NCI-H1436 treated with DMSO at 0.1 percent for 48 hours (cell line): ENCODE measurements at places on chromosomes 11 and 22.
A peak's percentile ranks its signal among the peaks of the same experiment; 100 is the strongest.

DNA sequence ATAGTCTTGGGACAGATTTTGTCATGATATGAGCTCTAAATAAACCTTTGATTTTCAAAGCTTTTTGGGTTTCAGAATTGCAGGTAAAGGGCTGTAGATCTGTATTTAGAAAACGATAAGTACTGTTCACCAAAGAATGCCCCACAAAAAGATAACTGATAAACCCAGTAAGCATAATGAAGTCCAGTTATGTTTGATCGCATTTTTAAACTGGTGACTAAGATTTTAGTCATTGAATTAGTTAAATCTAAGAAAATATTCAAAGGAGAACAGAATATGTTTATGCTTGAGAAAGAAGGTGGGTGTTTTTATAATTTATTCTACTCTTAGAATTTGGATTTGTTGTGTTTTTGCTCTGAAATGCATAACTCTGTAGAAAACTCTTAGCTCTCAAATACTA lies 11.6 kb downstream of the DEPDC7 start:
- no peak for DNase-seq

DNA sequence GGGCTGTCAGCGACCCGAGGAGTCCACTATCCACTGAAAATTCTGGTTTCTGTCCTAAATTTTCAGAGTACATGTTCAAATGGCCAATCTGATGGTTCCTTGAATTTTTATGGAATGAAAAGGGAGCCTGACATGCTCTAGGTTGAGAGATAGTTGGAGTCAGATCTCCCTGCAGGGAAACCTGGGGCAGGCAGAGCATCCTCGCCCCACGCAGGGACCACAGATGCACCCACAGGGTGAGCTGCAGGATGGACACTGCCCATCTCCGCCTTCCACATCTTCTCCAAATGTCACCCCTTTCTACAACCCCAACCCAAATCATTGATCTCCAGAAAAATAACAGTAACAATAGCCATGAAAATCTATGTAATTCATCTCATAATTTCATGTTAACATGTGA lies 114.2 kb upstream of the IGLL5 start:
- DNase-seq = no peak

DNA sequence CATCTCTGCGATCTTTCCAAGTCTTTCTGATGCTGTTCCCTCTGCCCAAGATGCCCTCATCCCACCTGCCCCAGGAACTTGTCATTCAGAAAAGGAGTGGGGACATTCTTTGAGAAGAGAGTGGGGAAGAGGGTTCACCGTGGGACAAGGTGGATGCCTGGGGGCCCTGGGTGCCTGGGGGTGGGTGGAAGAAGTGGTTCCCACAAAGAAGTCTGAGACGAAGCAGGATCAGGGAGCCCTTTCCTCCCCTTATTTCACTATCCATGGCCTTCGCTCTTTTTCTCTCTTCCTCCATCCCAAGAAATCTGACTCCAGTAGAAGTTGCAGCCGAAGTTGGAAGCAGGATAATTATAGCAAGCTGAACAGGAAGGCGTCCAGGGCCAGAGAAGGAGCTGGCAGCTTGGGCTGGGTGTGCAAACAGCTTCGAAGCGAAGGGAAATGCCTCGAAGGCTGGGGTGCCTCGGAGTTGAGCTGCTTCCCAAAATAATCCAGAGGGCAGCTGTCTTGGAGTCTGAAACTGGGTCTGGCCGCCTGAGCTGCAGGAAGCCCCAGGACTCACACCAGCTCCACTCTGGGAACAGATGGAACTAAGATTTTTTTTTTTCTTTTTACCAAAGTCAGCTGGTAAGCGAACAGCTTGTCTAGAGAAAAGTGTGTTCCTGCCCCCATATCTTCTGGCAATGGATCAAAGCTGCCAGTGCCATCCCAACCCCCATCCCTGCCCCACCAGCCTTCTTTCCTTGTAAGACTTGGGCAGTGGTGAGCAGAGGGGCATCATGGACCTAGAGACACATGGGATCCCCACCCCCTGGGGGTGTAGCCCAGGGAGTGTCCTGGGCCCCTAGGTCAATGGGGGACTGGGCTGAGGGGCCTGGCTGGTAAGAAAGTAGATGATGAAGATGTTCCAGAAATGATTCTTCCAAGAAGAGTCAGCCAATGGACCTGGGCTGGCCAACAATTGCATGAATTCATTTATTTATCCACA lies 31.5 kb downstream of the PARVG start:
- DNase-seq = no peak

GRCh38 chr11:131685906-131686305 lies 315.5 kb downstream of the NTM start:
- no peak for DNase-seq

DNA sequence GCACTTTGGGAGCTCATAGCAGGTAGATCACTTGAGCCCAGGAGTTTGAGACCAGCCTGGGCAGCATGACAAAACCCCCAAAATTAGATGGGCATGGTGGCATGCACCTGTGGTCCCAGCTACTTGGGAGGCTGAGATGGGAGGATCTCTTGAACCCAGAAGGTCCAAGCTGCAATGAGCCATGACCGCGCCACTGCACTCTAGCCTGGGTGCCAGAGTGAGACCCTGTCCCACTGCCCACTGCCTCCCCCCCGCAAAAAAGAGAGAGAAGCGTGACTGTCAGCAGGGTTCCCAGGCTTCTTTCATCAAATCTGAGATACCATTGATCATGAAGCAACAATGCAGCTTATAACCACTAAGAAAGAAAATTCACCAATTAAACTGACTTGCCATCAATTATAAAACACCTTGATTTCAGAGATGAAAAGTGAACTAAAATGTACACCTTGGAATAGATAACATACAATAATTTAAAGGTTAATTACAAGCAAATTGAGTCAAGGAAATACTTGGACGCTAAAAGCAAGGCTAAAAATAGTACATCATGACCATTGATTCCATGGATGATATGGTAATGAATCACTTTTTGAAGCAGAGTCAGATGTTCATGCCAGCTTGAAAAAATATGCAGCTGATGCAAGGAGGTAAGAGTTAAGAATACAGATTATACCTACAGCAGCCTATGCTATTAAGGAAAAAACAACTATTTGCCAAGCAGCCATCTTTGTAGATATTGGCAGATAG lies 90.8 kb upstream of the ALKBH3 start:
- DNase-seq = no peak

DNA sequence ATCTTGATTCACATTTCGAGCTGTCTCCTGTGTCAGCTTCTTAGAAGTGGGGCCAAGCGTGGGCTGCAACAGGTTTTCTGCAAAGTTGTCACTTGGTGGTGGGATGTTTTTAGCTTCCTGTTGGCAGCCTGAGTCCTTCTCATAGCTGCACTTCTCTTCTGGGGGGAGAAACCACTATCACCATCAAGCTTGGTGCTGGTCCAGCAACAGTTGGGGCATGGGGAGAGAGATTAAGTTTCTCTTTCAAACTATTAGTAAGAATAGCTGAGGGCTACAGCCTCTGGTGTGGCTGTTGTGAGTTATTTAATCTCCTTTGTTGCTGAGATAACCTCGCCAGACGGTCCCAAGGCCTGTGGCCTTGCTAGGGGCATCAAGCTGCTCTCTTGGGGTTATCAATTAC lies 123.3 kb upstream of the CRYBB3 start:
- DNase-seq = no peak

DNA sequence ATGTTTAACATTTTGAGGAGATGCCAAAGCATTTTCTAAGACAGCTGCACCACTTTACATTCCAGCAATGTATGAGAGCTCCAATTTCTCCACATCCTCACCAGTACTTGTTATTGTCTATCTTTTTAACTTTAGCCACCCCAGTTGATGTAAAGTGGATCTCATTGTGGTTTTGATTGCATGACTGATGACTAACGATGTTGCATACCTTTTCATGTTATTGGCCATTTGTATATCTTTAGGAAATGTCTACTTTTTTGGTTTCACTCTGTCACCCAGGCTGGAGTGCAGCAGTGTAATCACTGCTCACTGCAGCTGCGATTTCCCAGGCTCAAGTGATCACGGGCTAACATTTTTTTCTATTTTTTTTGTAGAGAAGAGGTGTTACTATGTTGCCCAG lies 8.9 kb downstream of the TTC28 start:
- DNase-seq = no peak

DNA sequence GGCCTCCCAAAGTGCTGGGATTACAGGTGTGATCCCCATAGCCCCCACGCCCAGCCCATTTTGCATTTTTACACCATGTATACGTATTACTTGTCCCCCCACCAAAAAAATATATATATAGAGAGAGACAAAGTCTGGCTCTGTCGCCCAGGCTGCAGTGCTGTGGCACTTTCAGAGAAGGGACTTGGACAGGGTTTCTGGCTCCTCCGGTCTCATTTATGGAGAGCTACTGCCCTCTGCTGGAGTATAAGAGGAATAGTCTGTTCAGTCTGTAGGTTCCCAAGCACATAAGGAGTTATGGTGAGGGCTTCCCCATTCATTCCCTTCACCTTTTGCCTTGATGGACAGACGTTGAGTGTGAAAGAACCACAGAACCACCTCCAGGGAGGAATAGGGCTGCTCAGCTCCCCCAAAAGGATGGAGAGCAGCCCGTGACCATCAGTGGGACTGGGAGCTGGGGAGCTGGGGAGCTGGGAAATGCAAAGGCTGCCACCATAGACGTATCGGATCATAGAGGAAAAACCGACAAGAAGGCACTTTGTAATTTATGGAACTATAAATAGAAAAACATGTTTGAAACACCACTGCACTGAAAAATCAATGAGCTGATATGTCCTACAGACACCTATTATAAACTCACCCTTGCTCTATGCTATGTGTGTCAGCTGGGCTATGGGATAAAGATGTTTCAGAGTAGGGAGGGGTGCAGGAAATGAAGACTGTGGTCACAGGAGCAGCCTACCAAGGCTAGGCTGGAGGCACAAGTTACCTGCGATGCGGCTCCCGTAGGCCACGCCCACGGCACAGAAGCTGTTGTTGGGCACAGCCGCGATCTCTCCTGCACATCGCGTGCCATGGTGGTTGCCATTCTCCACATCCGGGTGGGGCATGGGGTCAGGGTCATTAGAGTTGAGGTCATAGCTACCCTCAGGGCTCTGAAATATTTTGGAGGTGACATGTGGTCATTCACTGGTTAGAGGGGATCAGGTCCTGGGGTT lies 5.2 kb downstream of the PCSK7 start:
- DNase-seq = peak; percentile 24

- no peak for DNase-seq
Observed at GRCh38 chr11:60390419-60390818, 5.8 kb upstream of the MS4A14 start.

DNA sequence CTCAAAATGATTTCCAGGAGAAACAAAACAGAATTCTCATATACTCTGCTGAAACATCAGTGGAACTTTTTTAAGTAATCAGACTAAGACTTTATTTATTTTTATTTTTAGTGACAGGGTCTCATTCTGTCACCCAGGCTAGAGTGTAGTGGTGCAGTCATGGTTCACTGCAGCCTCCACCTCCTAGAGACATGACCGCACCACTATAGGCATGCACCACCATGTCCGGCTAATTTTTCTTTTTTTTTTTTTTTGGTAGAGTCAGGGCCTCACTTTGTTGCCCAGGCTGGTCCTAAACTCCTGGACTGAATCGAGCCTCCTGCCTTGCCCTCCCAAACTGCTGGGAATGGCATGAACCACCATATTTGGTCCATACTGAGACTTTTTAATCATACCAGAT lies 42.9 kb downstream of the PRDM10 start:
- DNase-seq = no peak

- DNase-seq = no peak
Observed at GRCh38 chr22:23532731-23533130, 47.4 kb downstream of the IGLL1 start.

- DNase-seq = no peak
Observed at GRCh38 chr11:93361435-93361834, 30.9 kb downstream of the DEUP1 start.

GRCh38 chr11:93131709-93132108 lies 66.1 kb downstream of the SLC36A4 start:
- DNase-seq = no peak

DNA sequence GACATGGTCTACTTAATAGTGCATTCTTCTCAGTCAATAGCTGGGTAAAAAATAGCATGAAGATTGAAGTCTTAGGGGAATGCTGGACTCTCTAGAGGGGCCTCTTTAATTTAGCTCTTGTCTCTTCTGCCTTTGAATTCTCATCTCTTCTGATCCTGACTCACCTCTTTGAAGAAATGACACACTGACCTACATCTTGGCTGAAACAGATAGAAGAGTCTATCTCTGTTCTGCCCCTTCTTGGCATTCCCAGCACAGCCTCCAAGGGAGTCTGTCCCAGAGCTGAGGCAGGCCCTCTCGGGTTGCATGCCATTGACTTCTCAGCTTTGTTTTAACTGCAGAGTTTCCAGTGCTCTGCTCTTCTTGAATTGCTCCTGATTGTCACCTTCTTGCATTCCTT lies 55.7 kb downstream of the PTPRJ start:
- DNase-seq = no peak

DNA sequence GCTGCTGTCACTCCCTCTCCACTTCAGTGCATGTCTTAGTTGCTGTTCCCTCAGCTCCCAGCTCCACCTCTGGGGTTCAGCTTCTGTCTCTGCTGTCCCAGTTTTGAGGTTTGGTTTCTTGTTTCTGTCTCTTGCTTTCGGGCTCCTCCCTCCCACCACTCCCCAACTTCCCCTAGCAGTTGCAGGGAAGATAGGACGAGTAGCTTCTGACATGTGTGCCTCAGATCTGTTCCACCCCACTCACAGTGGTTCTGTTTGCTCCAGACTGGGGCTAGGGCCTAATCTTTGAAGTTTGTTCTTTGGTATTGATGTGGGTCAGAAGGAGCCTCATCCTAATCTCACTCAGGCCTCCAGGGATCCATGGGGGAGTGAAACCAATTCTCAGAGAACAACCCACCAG lies 2.6 kb upstream of the RRM1 start:
- no peak for DNase-seq

DNA sequence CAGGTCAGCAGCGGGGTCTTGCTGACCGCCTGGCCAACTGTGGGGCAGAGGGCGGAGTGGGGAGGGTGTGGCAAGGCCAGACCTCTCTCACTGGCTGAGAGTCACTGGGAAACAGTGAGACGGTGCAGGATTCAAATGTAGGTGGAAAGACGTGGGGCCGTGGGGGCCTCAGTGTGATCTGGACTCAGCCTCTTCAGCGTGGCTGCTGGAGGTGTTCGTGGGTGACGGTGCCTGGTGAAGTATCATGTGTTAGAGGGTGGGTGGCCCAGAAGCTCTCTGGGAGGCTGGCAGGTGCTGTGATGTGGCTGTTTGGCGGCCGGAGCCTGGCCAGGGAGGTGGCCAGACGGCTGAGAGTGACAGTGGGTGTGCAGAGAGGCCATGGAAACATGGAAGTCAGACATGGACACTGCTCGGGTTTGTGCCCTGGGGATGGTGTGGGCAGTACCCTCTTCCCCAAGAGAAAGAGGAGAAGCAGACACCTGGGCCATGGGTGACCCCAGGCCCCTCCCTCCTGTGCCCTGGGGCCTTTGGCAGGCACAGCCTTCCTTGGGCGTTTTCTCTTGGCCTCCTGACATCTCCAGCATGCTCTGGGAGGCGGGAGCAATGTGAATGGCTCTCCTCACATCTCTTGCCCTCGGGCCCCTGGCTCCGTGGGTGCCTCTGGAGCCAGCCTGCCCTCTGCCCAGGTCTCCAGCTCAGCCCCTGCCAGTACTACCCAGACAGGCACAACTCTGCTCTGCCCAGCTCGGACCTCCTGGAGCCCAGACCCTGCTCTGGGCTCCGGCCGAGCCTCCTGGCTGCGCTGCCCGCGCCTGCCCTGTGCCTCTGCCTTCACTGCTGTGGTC lies 10.1 kb upstream of the ACR start:
- DNase-seq = no peak

- DNase-seq = no peak
Observed at GRCh38 chr11:83299681-83300080, 13.5 kb upstream of the CCDC90B start.

- DNase-seq = no peak
Observed at GRCh38 chr22:46366801-46367706, 31.5 kb downstream of the TRMU start.
